Mesothelial cell of epicardium (in vitro differentiated cells): ENCODE measurements at places on chromosomes 6 and 20. TPM values are rescaled to one million over a fixed set of nuclear protein-coding genes. Genes with fewer than 3 reads are reported as not detected.

The VGLL2 gene
- not detected in 3 replicates for total RNA-seq

The NFKBIL1 gene
- total RNA-seq: 27.7 to 28.2 TPM (median 28.1 TPM) in 3 replicates

The PCK1 gene
- not detected in 3 replicates for total RNA-seq

The TRIM38 gene
- 15.8 to 17.1 TPM (median 15.9 TPM) in 3 replicates for total RNA-seq

The PI16 gene
- not detected in 3 replicates for total RNA-seq

The TRIM15 gene
- total RNA-seq: not detected in 3 replicates

The HEBP2 gene
- total RNA-seq: 53.4 to 61.5 TPM (median 53.7 TPM) in 3 replicates

The FERMT1 gene
- 21.9 to 24.7 TPM (median 22.4 TPM) in 3 replicates for total RNA-seq

The PRR3 gene
- 23.7 to 25.5 TPM (median 23.9 TPM) in 3 replicates for total RNA-seq

The RAET1L gene
- not detected in 3 replicates for total RNA-seq

The PGC gene
- not detected in 3 replicates for total RNA-seq

GRCh38 chr6:4346659-4347333 is 211.4 kb upstream of the ECI2 start:
- DNase-seq: no peak

DNA sequence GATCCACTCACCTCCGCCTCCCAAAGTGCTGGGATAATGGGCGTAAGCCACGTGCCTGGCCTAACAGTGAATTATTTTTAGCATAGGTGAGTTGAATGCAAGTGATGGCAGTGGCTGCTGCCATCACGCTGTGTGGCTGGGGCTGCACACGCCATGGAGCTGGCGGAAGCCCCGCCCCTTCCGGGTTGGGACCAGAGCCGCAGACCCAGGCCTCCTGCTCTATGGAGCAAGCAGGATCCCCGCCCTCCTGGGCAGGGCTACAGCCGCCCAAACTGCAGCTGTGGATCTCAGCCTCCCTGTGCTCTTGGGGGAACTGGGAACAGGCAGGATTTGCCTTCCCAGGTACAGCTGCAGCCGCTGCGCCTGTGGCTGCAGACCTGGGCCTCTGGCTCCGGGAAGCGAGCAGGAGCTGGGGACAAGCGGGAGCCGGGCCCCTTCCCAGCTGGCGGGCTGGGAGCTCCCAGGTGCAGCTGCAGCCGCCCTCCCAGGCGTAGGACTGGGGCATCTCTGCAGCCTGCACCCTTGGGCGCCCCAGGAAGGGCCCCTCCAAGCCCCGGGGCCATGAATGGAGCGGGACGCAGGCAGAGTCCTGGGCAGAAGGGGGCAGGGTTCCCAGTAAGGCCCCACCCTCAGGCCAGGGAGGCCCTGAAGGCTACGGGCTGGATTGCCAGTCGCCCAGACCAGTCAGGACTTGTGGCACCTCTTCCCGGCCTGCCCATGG is 30.9 kb upstream of the SLA2 start:
- peak; percentile 80 for DNase-seq

DNA sequence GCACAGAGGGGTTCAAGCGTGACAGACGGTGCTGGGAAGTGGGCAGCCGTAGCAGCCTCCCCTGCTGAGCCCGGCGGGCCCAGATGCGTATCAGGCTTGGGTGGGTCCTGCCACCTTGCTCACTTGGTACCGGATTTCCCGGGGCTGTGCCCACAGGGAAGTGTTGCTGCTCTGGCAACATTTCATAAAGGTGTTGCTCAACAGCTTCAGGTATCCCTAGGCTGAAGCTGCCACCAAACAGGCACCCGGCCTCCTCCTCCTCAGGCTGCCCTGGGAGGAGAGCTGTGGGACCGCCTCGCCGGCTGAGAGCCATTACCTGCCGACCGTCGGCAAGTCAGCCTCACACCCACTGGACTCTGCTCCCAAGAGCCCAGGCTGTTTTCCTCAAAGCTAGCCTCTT is 11.5 kb downstream of the PSMG4 start:
- DNase-seq: no peak

- DNase-seq: no peak
Measured at GRCh38 chr6:32116674-32117073, 7.5 kb upstream of the TNXB start.

GRCh38 chr20:1718604-1719384 is 61.2 kb upstream of the SIRPG start:
- no peak for DNase-seq

DNA sequence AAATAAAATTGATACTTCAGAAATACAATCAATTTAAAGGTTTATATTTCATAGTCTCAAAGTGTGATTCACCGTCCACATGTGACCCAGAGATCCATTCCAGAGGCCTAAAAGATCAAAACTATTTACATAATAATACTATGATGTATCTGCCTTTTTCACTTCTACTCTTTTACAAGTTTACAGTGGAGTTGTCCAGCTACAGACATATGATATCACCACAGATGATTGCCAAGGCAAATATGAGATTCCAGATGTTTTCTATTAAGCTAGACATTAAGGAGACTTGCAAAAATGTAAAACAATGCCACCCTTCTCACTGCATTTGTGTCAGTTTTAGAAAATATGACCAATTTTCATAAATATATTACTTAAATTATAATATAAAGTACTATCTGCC is 443.7 kb downstream of the GJA1 start:
- no peak for DNase-seq

DNA sequence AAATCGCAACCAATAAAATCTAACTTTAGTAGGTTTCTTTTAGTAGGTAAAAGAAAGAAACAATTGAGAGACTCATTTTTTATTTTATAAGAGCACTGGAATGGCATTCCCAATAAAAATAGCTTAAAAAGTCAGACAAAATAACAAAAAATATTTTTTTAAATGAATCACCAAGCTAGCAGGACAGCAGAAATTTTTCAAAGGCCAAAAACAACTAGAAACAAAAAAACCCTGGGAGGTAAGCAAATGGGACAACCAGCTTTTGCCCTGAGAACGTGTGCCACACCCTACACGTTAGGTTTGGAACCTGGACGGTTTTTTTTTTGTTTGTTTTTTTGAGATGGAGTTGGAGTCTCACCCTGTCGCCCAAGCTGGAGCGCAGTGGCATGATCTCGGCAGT is 19.6 kb downstream of the GPLD1 start:
- no peak for DNase-seq

DNA sequence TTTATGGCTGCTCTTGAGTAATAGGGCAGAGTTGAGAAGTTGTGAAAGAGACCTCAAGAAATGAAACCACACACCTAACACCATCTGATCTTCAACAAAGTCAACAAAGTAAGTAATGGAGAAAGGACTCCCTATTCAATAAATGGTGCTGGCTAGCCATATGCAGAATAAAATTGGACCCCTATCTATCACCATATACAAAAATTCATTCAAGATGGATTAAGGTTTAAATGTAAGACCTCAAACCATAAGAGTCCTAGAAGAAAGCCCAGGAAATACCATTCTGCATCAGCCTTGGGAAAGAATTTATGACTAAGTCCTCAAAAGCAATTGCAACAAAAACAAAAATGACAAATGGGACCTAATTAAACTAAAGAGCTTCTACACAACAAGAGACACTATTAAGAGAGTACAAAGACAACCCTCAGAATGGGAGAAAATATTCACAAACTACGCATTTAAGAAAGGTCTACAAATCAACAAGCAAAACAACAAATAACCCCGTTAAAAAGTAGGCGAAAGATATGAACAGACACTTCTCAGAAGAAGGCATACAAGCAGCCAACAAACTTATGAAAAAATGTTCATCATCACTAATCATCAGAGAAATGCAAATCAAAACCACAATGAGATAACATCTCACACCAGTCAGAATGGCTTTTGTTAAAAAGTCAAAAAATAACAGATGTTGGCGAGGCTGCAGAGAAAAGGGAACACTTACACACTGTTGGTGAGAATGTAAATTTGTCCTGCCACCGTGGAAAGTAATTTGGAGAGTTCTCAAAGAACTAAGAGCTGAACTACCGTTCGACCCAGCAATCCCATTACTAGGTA is 4.0 kb downstream of the MAP3K5 start:
- no peak for DNase-seq

DNA sequence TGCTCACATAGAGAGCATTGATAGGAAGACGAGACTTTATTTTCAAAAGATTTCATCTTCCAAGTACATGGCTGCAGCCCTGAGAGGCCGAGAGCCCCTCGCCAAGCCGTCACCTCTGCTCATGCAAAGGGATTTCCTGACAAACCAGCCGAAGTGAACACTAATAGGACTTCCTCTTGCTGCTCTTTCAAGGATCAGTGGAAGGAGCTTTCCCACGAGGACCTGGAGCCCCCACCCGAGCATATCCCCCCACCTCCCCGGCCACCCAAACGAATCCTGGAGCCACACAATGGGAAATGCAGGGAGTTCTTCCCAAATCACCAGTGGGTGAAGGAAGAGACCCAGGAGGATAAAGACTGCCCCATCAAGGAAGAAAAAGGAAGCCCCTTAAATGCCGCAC is 69.3 kb downstream of the PTPN1 start:
- no peak for DNase-seq

DNA sequence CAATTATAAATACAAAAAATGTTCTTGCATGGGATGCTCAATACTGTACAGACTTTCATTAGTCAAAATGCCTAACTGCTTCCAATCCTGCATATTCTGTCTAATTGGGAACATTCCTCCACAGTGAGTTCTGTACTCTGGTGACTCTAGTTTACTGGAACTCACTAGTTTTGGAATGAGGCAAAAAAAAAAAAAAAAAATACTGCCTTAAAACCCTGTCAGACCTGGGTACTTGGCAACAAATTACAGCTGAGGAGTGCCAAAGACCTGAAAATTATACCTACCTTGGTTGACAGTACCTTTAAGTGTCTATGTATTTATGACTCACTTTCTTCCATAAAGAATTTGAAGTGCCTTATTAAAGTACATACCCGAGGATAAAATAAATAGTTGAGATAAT is 276.7 kb downstream of the FARS2 start:
- DNase-seq: no peak

- DNase-seq: no peak
Measured at GRCh38 chr6:79257381-79258205, 23.1 kb upstream of the HMGN3 start.

DNA sequence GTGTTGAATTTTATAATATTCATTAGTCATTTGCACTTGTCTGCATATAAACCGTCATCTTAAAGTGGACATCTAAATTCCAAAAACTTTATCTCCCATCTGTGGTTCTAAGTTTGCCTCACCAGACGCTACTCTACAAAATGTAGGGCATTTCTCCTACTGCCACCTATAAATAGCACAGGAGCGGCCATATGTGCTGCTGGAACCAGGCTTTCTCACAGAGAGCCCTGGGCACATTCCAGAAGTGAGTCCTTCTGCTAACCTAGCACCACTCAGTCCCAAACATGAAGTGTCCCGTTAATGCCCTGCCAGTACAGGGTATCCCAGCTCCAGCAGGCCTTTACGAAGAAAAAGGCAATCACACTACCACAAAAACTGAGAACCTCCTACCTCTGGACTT is 153.7 kb downstream of the TMEM242 start:
- no peak for DNase-seq

- DNase-seq: no peak
Measured at GRCh38 chr6:71537717-71538116, 249.1 kb downstream of the OGFRL1 start.

GRCh38 chr6:158556113-158556512 is 3.8 kb upstream of the TMEM181 start:
- no peak for DNase-seq

- DNase-seq: no peak
Measured at GRCh38 chr6:114467931-114468330, 125.1 kb upstream of the HS3ST5 start.

DNA sequence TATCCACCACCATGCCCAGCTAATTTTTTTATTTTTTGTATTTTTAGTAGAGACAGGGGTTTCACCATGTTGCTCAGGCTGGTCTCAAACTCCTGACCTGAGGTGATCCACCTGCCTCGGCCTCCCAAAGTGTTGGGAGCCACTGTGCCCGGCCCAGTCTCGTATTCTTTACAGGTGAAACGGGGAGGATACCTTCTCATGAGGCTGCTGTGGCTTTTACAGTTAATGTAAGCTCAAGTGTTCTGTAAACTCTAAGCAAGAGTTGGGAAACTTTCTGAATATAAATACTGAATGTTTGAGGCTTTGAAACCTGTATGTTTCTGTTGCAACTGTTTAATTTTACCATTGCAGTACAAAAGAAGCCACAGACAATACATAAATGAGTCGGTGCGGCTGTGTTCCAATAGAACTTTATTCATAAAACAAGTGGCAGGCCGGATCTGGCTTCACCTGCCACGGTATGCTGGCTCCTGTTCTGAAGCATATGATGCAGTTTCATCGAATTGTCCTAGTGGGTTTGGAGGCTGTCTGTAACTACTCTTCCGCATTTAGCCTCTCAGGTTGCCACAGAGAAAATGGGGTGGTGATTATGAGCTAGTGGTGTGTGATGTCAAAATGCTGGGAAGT is 192.5 kb upstream of the ZFP64 start:
- DNase-seq: no peak

DNA sequence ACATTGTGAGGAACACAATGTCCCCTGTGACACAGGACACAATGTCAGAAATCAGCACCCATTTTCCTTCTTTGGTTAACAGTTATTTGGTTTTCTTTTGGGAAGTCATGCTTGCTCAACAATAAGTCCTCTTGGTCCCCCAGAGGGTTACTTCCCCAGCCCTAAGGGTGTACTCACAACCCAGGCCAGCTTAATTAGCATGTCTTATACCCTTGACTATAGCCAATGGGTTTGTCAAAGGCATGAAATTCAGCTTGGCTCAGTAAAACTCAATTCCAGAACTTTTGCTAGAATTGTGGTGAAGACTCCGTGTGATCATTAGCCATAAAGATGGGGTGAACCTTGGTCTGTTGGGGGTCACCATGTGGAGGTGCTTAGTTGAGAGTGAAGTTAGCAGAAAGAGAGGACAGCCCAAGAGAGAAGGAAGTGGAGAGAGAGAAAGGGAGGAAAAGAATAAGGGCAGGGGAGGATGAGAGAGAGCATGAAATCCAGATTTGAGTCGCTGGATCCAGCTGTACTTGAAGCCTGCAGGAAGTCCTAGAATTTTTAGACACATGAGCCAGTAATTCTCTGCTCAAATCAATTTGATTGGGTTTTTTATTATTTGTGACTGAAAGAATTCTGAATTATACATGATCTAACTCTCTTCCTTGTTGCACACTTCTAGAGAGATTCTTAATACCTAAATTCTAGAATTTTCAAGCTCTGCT is 321.3 kb upstream of the JAG1 start:
- DNase-seq: no peak

GRCh38 chr6:41190791-41191190 is 10.2 kb downstream of the TREML2 start:
- no peak for DNase-seq

DNA sequence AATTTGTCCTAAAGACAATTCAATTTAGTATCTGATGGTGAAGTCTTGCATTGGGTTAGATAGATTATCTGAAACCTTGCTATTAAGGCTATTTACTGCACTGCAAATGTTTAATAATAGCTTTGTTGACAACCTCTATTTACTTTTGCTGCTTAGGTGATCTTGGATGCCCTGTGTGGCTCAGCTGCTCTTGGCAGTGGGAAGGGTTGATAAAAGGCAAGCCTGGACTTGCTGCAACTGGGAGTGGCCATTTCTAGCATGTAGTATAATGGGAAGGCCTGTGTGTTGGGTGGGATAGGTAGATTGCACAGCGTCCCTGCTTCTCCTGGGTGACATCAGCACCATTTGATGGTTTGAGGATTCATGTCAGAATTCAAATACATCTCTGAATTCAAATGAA is 49.1 kb downstream of the ARMC2 start:
- DNase-seq: no peak

- no peak for DNase-seq
Measured at GRCh38 chr6:3438190-3439167, 18.4 kb downstream of the SLC22A23 start.

GRCh38 chr6:162198076-162198475 is 529.5 kb downstream of the PRKN start:
- no peak for DNase-seq
